ENCODE measurements at places on chromosomes 13 and 19.

GRCh38 chr13:47976325-47976724 is 24.7 kb downstream of the SUCLA2 start:
- DNase-seq: no peak

DNA sequence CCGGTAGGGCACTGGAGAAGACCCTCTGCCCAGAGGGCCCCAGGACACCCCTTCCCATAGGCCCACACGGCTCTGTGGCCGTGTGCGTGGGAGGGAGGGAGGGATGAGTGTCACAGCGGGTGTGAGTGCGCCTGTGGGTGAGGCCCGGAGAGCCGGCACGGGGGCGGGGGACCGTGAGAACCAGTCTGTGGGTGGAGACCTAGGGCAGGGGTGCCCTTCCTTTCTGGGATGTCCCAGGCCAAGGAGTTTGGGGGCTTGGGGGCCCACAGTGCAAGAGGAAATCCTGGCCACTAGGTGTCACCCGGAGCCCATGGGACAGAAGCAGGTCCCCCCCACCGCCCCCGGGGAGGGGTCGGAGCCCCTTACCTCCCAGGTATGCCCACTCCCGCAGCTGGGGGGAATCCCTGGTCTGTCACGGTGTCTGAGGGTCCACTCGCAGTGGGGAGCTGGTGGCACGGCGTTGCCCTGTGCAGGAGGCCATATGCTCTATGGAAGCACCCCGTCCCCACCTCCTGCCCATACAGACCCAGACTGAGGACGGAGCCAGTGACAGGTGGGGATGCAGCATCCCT is 16.0 kb upstream of the SLC7A10 start:
- DNase-seq: peak; percentile 31

- DNase-seq: no peak
Measured at GRCh38 chr19:6041991-6042481, 64.1 kb upstream of the RANBP3 start.

DNA sequence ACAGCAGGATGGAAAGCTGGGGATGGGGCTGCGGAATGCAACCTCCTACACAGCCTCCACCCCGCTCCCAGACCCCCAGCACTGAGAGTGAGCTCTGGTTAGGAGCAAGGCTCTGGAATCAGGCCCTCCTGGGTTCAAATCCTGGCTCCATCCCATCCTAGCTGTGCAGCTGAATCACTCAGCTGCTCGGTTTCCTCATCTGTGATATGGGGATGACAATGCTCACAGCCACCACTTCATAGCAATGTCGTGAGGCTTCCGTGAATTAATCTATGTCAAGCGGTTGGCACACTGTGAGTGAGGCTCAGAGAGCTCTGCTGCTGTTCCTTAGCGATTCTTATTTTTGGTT is 538 bp downstream of the ACP7 start:
- no peak for DNase-seq

- peak; percentile 61 for DNase-seq
Measured at GRCh38 chr19:17605761-17606589, 50.5 kb downstream of the COLGALT1 start.

All from stimulated activated CD8-positive, alpha-beta memory T cell treated with anti-CD3 and anti-CD28 coated beads, Interleukin-4, amount 100 ng/mL, for 24 hours (primary cell).